ENCODE measurements at places on chromosomes 6 and 20.
A peak's percentile ranks its signal among the peaks of the same experiment; 100 is the strongest.

DNA sequence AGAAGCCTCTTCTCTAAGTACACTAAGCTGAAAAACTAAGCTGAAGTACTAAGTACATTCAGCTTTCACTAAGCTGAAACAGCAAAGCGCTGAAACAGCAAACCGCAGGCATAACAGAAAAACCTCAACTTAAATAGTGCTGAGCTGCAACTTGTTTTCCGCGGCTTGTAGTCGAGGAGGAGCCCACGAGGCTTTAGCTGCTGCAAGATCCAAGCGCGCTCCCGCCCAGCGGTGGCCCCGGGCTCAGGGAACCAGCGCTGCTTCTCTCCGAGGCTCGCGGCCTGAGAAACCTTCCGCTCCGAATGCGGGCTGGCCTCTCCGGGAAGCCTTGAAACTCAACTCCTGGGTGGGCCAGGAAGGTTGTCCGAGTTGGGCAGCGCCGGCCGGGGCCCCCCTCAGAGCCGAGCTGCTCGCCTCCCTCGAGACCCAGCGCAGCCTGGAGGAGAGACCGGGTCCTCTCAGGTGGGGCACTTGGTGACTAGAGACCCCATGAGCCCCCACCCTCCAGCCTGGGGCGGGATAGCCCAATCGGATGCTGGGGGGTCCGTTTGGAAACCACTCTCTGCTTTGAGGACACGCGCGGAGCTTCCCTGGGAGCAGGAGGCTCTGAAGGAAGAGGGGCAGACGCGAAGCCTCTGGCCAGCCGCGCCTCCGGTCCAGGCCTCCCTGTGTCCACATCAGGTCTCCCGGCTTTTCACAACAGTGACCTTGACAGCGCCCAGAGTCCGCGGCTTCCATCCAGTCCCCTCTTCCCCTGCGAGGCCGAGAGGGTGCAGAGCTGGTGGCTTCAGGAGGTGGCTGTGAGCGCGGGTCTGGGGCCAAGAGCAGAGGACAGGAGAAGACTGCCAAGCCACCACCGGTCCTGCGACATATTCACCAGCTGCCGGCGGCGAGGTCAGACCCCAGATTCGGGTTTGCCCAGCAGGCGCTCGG lies 38.1 kb upstream of the HLA-E start:
- no peak for DNase-seq

DNA sequence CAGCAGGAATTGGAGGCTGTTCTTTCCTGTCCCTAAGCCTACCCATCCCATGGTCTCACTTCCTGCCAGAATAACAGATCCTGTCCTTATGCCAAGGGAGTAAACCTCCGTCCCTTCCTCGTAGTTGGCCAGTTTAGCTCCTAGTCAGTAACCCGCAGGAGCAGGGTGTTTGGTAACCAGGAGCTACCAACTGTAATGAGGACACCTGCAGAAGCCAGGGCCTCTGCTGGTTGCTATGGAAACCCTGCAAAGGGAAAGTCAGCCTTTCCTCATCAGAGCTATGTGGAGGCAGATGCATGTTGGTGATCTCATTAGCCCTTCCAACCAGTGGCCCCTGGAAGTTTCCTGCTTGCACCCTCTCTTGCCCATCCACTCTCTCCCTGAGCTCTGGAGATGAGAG lies 368.2 kb upstream of the SULF2 start:
- peak; percentile 7 for DNase-seq

- DNase-seq: no peak
Measured at GRCh38 chr20:22389836-22390542, 194.4 kb downstream of the FOXA2 start.

DNA sequence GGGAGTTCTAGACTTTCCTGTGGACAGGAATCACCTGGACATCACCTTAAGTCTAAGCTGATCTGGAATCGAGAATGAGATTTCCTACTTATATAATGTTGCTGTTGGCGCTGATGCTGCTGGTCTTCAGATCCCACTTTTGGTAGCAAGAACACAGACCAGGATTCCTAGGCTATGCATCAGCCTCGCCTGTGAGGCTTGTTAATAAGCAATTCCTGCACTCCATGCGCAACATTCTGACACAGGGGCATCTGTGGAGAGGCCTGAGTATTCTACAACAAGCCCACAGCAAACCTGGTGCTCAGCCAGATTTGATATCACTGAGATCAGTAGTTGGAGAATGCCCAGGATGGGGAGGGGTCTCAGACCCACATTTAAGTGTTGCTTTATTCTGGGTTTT lies 52.0 kb upstream of the TRIM26 start:
- DNase-seq: no peak

DNA sequence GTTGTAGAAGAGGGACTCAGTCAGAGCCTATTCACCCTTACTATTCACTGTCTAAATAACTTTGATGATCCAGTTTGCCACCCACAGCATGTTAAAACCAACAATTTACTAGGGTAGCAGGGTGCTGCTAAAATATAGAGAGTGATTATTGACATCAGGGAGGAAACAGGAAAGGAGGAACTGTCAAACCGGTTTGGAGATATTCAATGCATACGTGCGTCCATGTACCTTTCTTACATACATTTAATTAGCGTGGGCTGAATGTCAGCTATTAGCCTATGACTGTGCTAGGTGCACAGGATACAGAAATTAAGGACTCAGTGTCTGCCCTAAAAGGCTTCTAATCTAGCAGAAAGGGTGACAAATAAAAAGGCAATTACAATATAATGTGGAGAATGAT lies 57.2 kb downstream of the IL20RA start:
- DNase-seq: no peak

DNA sequence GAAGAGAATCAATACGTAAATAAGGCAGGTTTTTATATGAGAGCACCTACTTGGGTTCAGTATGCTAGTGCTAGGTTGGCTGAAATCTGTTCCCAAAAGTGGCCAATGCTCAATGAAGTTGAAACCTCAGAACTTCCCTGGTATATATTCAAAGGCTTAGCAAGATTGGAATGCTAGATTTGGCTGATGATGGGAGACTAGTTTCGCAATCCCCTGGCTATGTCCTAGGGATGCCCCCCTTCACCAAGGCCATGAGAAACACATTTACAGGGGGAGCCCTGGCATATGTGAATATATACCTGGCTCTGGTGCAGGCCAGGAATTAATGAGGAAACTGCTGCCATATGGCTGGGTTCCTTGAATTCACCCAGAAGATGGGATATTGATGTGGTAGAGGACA lies 142.4 kb upstream of the C6orf118 start:
- no peak for DNase-seq

- DNase-seq: peak; percentile 46
Measured at GRCh38 chr6:156776840-156777576, at the start of gene ARID1B. TSS of gene ARID1B (plus strand) at chr6:156777378. CDS start at chr6:156777681, 303 bp downstream.

GRCh38 chr6:3403238-3404173 lies 53.3 kb downstream of the SLC22A23 start:
- DNase-seq: no peak

DNA sequence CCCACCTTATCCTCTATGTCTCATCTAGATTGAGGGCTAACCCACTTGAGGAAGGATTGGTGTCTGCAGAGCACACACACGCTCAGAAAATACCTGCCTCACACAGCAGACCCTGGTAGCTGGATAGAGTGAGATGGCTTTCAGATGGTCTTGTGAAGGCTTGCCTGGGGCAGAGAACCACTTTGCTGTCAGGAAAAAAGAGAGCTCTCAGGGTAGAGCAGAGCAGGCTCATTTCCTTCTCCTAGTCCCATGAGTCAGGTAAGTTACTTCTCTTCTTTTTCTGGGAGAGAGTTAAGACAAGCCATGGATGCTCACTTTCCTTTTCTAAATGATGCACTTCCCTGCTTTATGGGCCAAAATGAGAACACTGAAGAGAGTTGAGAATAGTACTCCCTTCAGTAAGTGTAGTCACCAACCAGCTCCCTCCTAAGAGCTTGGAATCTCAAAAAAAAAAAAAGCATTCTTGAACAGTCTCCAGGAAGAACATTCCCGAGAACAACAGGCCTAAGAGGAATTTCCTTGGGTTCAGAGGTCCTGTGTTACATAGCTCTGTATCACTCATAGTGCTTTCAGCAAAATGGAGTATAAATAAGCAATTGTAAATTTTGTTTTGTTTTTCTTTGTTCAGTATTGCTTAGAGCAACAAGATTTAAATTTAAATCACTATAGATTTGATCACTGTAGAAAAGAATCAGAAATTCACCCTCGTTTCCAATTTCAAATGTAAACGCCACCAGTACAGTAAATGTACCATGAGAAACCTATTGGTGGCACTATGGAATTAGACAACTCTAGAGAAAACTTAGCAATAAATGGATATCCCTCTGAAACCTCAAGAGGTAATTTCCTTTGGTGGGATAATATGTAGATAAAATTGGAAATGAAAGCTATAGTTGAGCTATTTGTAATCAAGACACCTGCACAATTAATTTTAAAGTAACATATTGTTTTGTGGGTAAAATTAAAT lies 530.3 kb downstream of the RFPL4B start:
- DNase-seq: no peak

GRCh38 chr20:43949741-43950618 lies 35.3 kb downstream of the TOX2 start:
- no peak for DNase-seq

DNA sequence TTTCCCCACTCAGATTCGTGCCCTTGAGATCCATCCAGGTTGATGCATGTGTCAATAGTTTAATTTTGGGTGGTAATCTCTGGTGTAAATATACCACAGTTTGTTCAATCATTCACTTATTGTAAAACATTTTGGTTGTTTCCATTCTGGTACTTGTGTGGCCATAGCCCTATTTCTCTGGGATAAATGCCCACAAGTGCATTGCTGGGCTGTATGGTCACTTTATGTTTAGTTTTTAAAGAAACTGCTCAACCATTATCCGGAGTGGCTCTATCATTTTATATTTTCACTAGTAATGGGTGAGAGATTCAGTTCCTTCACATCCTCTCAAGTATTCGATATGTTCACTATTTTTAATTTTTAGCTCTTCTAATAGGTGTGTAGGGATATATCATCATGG lies 60.7 kb upstream of the RNF24 start:
- DNase-seq: no peak

- no peak for DNase-seq
Measured at GRCh38 chr20:58992911-58993310, 11.9 kb downstream of the NELFCD start.

DNA sequence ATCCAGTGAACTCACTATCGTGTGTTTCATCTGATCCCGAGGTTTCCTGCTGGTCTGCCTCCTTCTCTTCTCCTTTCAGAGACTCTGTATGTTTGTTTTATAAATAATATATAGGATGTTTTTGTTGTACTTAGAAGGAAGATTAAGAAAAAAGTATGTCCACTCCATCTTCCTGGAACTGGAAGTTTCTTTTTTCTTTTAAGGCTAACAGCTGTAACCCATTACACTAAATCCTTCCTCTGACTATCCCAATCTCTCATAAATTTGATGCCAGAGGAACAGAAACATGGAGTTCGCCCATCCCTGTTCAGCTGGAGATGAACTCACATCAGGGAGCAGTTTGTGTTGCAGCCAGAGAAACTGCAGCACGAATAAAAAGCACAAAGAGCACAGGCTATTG lies 20.7 kb downstream of the RIPK1 start:
- no peak for DNase-seq

DNA sequence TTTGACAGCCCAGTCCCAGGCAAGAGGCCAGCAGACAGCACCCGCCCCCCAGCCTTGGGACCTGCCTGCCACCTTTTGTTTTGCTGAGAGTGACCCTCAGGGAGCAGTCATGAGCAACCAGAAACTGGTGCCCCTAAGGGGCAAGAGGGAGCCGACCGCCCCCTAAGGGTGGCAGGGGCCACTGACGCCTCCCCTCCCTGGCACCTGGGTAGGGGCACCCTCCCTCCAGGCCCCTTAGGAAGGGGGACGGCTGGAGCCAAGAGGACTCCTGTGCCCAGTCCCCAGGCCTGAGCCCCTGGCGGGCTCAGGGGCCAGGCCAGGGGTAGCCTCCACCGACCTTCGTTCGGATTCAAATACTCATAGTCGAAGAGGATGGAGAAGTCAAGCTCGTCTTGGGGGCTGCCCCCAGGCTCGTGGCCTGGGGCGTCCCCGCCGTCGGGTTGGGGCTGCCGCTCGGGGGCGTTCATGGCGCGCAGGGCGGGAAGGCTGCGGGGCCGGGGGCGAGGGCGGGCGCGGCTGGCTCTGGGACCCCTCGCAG lies 417 bp downstream of the NFATC2 start:
- no peak for DNase-seq

DNA sequence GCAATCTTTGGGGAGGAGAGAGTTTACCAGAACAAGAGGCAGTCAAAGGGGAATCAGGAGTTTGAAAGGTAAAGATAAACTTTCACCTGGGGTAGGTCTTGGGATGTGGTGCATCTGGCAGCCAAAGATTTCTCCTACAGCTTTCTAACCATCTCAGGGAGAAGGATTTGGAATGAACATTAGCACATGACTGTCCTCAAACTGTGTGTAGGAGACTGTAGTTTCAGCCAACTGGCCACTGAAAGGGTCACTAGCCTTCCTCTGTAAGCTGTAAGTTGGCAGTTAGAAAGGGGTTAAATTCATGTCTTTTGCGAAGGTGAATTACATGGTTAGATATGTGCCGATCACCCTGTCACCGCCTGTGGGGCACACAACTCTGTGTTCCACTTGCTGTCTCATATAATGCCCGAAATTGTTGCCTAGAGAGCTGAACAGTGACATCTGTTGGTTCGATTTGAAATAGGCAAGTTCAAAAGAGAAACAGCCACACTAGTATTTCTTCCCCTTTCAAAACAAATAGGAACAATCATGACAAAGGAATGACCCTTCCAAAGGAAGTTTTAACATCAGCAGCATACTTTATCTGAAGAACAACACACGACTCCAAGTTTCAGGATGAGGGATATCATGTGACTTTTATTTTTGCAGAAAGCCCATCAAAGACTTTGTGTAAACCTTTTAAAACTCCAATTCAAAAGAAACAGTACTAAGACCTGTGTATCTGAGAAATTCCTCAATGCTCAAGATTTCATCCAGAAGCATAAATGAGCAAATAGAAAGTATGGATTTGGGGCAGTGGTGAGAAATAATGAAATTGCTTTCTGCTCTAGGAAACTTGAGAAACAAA lies 1.1 kb upstream of the OPN5 start:
- DNase-seq: peak; percentile 54

- no peak for DNase-seq
Measured at GRCh38 chr6:47724300-47724699, 25.9 kb downstream of the ADGRF4 start.

DNA sequence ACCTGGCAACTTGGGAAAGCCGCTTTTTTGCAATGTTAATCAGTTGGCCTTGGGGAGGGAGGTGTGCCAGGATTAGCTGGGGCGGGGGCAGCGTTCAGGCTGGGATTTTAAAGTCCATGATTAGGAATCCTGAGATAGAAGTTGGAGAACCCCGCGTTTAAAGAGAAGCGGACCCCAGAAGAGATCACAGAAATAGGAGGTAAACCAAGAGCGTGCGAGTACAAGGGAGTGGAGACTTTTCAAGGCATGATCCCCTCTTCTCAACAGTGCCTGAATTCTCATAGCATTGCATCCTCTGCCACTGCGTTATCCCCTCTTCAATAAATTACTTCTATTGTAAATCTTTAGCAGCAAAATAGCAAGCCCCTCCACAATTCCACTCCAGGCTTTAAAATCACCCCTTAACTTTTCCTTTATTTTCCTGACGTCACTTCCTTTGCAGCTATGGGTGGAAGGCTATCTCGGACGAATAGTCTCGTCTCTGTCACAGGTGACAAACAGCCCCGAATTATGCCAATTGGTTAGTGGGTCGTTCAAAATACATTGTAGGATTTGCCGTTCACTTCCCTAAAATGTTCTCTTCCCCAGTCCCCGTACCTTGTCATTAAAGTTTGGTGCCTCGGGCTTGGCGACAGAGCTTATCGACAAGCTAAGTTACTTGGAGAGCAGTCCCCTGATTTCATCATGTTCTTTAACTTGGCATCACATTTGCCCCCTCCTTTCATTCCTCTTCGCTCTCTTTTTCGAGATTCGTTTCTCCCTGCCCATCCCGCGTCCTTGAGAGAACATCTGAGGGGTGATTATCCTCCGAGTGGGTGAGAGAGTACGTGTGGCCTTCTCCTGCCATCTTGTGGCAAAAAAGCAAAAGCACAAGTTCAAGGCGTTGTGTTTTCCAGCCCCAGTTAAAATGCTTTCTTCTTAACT lies 17.1 kb downstream of the OR2B2 start:
- DNase-seq: peak; percentile 38
